ENCODE measurements at places on chromosomes 12 and 14.

DNA sequence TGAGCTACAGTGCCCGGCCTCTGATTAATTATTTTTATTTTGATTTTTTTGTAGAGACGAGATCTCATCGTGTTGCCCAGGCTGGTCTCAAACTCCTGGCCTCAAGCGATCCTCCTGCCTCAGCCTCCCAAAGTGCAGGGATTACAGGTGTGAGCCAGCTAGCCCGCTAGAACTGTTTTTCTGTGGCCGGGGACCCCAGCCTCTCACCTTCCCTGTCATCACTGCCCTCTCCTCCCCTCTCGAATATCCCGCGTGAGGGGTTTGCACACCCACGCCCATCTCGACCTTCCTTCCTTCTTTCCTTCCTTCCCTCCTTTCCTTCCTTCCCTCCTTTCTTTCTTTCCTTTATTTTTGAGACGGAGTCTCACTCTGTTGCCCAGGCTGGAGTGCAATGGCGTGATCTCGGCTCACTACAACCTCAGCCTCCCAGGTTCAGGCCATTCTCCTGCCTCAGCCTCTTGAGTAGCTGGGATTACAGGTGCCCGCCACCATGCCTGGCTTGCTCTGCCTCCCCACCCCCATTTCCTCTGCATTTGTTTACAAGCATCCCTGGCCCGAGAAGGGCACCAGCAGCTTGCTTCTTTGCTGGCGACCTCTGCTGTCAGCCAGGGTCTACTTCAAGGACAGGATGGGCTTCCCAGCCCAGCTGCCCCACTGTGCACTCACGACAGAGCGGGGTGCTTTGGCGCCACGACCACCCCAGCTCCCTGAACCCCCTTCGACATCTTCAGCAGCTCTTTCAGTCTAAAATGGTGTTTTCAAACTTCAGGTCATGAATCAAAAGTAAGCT is 4.3 kb upstream of the TRAF3 start:
- DNase-seq = no peak

- DNase-seq = no peak
Observed at GRCh38 chr14:67577181-67577808, 22.8 kb downstream of the PIGH start.

GRCh38 chr14:78403278-78403815 is 233.2 kb downstream of the NRXN3 start:
- DNase-seq = no peak

DNA sequence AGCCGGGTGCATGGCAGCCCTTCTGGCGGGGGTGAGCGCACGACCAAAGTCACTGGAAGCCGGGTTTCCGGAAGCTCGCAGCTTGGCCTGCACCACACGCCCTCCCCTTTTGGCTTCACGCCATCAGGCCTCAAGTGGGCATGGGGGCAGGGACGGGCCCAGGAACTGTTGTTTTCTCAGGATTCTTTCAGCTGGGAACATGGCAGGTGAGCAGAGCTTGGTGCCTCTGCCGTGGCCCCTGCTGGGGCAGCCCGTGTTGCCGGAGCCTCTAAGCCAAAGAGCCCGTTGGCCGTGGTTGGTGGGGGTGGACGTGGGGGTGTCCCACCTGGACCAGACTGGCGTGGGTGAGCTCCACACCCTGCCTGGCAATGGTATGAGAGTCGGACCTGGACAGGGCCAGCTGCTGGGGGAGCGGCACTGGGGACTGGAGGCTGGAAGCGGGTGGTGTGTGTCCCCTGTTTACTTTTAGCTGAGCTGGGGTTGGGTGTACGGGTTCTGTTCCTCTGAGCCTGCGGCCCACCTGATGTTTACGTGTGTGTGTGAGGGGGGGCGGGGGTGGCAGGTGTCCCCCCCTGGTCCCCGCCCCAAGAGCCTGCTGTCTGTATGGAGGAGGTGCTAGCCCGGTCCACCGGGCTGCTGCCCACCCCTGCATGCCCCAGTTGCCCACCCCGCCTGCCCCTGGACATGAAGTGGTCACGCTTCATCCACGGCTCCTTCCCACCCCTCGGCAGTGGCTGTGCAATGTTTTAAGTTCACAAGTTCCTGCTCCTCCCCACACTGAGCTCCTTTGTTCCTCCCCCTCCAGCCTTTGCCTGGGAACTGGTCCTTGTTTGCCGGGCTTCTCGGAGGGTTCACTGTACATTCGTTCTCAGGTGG is 28.7 kb upstream of the PLD4 start:
- DNase-seq = no peak

DNA sequence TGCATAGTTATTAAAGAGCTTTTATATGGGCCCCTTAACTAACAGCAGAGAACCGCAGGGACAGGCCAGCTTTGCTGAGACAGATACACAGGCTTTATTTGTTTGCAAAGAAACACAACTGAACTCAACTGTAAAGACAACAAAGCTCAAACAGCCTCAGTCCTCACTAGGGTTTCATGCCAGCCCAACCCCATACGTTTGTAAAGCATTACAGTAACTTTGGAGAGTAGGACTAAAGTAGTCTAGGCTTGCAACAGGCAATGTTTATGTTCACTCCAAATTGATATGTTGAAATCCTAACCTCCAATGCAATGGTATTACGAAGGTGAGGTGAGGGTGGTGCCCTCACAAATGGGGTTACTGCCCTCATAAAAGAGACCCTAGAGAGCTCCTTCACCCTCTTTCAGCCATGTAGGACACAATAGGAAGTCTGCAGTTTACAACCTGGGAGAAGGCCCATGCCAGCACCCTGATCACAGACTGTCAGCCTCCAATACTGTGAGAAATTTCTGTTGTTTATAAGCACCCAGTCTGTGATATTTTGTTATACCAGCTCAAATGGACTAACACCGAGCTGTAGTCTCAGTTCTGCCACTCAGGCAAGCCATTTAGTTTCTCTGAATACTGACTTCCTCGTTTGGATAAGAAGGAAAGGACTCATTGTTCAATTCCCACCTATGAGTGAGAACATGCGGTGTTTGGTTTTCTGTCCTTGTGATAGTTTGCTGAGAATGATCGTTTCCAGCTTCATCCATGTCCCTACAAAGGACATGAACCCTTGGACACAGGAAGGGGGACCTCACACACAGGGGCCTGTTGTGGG is 35.2 kb downstream of the PPM1H start:
- DNase-seq = no peak

- no peak for DNase-seq
Observed at GRCh38 chr14:105605464-105606304, 79.3 kb downstream of the TMEM121 start.

DNA sequence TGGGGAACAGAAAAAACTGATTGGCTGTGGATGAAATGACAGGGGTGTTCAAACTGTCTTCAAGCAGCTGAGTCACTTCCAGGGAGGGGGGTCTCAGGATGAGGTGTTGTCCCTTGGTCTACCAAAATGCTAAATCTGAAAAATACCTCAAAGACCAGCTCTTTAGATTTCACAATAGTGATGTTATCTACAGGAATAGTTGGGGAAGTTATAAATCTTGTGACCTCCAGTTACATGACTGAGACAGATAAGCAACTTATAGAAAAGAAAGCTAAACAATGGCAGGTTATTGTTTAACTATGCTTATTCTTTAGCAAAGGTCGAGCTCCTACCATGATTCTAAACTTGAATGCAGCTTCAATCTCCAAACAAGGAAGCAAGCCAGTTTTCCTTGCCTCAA is 125.4 kb downstream of the SYT10 start:
- DNase-seq = no peak

Data from activated CD4-positive, alpha-beta T cell treated with anti-CD3 and anti-CD28 coated beads for 4 hours (primary cell).